ENCODE measurements at places on chromosomes 5 and 9.

GRCh38 chr5:150075806-150076205, 10.5 kb downstream of the CSF1R start:
- no peak for DNase-seq

- DNase-seq: no peak
Observed at GRCh38 chr9:69044240-69045219, 9.0 kb downstream of the FXN start.

GRCh38 chr5:67306965-67307607, 110.5 kb upstream of the CD180 start:
- DNase-seq: no peak

- no peak for DNase-seq
Observed at GRCh38 chr9:18632632-18633403, 158.9 kb downstream of the ADAMTSL1 start.

- DNase-seq: peak; percentile 49
Observed at GRCh38 chr9:32968101-32969011, 33.1 kb downstream of the APTX start.

All from stimulated activated CD4-positive, alpha-beta T cell treated with anti-CD3 and anti-CD28 coated beads, Interleukin-12 subunit alpha, Interleukin-12 subunit beta, amount 100 ng/mL, for 24 hours (primary cell).